DMS153 (cell line): ENCODE measurements at places on chromosomes 1 and 21.
A peak's percentile ranks its signal among the peaks of the same experiment; 100 is the strongest.

DNA sequence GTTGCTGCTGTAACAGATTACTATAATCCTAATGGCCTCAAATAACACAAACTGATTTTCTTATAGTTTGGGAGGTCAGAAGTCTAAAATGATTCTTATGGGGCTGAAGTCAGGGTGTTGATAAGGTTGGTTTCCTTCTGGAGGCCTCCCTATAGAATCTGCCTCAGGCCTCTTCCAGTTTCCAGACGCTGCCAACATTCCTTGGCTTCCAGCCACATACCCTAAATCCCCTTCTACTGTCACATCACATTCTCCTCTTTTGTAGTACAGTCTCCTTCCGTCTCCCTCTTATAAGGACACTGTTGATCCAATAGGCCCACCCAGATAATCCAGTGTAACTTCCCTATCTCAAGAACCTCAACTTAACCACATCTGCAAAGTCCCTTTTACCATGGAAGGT is 145.3 kb upstream of the NCAM2 start:
- DNase-seq: no peak

GRCh38 chr1:27760426-27760825 is 12.6 kb upstream of the STX12 start:
- no peak for DNase-seq

GRCh38 chr1:76781447-76781846 is 85.8 kb upstream of the ST6GALNAC5 start:
- DNase-seq: no peak

- peak; percentile 62 for DNase-seq
Observed at GRCh38 chr1:175197531-175197930, 5.0 kb upstream of the KIAA0040 start.

- no peak for DNase-seq
Observed at GRCh38 chr1:66589326-66589725, 55.4 kb downstream of the SGIP1 start.

- DNase-seq: no peak
Observed at GRCh38 chr1:183635099-183635605, 431 bp downstream of the ARPC5 start.

- DNase-seq: no peak
Observed at GRCh38 chr1:184366997-184367396, 19.8 kb upstream of the C1orf21 start.

GRCh38 chr21:15894596-15894995 is 164.8 kb downstream of the USP25 start:
- no peak for DNase-seq

- DNase-seq: no peak
Observed at GRCh38 chr1:39160703-39161102, 43.8 kb upstream of the MACF1 start.

- DNase-seq: peak; percentile 4
Observed at GRCh38 chr1:233707153-233707879, 93.4 kb downstream of the KCNK1 start.

GRCh38 chr1:77370583-77371306 is 88.9 kb downstream of the AK5 start:
- no peak for DNase-seq

DNA sequence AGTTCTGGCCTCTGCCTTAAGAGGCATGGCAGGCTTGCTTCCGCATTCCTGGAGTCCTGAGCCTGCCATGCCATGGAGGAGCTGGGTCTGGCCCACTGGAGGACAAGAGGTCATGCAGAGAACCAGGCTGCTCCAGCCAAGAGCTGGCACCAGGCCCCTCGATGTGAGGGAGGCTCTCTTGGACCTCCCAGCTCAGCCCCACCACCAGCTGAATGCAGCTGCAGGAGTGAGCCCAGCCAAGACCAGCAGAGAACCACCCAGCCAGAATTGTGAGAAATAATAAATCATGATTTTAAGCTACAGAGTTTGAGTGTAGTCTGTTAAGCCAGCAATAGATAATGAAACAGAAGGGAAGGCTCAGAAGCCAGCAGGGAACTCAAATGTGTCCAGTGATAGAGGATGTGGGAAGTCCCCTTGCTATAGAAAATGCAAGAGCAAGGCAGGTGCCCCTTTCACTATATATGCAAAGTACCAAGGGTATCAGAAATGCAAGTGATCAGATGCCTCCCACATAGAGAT is 118.4 kb downstream of the HIVEP3 start:
- DNase-seq: no peak

GRCh38 chr1:214475746-214476145 is 75.7 kb downstream of the PTPN14 start:
- no peak for DNase-seq

DNA sequence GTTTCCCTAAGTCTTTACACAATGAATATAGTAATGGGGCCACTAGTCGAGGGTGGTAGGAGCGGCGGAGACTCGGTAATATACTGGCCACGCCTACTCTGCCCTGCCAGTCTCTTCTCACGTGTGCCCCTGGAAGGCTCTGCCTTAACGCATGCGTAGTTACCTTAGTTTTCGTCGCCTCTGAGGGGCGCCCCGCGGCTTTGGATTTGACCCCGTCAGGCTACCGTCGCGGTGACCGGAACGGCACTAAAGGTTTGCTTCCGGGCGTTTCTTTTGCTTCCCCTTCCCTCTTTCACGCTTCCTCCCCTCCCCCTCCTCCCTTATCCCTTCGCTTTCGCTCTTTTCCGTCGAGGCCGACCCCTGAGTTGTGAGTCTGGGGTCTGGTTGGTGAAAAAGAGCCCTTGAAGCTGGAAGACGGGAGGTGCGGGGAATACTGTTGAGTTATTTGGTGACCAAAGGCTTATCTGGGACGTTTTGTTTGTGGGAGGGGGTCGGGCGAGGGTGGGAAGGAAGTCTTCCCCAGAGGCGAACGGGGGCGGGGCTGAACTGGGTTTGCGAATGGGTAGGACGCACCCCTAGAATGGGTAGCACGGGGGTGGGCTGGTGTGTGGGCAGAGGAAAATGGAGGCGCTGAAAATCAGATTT is at the start of gene SETDB1:
Gene SETDB1, plus strand, starts transcription at position 267 of the 645 bp plus-strand sequence. CDS start 1,352 bp downstream, outside the sequence.
- DNase-seq: peak; percentile 98

- no peak for DNase-seq
Observed at GRCh38 chr1:211939876-211940468, 95.4 kb downstream of the INTS7 start.

- no peak for DNase-seq
Observed at GRCh38 chr1:219991511-219991810, 54.8 kb downstream of the EPRS1 start.

DNA sequence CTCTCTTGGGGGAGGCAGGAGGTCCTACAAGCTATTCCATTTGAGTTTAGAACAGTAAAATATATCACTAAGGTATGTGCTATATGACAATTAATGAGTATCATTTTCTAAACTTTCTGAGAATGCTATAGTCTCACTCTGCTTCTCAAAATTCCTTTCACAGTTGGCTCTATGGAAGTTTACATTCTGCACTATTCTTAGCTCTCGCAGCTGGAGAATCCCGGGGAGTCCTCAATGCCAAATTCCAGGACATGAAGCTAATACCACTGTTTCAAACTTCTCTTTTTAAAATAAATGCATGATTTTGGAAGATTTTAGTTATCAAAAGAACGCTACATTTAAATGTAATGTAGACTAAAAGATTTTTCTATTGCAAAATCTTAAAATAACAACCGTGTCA is 22.4 kb upstream of the PALMD start:
- no peak for DNase-seq

- DNase-seq: no peak
Observed at GRCh38 chr1:248824701-248825100, 1.0 kb downstream of the SH3BP5L start.

DNA sequence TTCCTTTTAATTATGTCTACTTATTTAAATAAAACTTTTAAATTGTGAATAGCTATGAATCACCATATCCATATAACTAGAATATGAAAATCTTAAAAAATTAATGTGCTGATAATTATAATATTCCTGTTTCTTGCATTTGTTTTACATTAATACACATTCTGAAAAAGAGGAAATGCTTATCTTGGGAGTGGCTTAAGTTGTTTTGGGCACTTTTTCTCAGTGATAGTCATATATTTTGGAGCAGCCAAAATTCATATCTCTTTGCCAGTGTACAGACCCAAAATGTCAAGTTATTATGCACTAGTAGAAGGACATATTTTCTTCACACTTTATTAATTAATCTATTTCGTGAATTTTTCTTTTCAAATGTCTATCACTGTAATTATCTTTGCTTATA is 838.5 kb downstream of the USP25 start:
- no peak for DNase-seq

DNA sequence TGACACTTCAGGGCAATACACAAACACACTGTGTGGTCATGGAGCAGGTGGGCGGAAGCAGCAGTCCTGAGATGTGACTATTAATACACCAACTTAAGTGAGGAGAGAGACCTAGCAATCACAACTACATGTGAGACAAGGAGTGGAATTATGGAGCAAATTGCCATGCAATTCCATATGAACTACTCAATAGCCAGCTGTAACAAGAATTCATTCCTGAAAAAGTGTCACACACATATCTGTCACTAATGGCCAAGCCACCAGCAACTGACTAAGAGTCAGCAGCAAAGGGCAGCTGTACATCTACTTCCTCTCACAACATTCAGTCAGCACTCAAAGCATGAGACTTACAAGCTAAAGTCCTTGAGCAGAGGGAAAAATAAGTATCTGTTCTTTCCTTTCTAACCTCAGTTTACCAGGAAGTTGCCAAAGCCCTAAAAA is 46.2 kb downstream of the GPR3 start:
- DNase-seq: no peak

- DNase-seq: no peak
Observed at GRCh38 chr1:204157962-204158361, 6.1 kb upstream of the ETNK2 start.

DNA sequence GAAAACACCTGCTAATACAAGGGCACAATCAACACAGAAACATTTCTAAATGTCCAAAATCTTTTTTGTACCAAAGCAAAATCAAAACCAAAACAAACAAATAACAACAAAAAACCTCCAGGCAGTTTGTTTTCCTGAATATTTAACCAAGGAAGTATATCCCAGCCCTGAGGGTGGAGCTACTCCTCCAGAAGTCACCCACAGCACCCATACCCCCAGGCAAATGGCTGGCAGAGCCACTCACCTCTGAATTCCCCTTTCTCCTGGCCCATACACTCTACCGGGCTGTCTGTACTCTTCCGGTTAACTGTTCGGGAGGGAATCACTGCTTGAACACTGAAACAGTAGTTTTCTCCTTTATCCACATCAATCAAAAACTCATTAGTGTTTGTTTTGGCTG is 9.5 kb downstream of the F3 start:
- DNase-seq: no peak

- no peak for DNase-seq
Observed at GRCh38 chr1:35447278-35447677, 109.9 kb downstream of the KIAA0319L start.

GRCh38 chr1:88595355-88596002 is 88.6 kb upstream of the PKN2 start:
- no peak for DNase-seq

GRCh38 chr1:188669728-188670382 is 1807.8 kb downstream of the BRINP3 start:
- no peak for DNase-seq

DNA sequence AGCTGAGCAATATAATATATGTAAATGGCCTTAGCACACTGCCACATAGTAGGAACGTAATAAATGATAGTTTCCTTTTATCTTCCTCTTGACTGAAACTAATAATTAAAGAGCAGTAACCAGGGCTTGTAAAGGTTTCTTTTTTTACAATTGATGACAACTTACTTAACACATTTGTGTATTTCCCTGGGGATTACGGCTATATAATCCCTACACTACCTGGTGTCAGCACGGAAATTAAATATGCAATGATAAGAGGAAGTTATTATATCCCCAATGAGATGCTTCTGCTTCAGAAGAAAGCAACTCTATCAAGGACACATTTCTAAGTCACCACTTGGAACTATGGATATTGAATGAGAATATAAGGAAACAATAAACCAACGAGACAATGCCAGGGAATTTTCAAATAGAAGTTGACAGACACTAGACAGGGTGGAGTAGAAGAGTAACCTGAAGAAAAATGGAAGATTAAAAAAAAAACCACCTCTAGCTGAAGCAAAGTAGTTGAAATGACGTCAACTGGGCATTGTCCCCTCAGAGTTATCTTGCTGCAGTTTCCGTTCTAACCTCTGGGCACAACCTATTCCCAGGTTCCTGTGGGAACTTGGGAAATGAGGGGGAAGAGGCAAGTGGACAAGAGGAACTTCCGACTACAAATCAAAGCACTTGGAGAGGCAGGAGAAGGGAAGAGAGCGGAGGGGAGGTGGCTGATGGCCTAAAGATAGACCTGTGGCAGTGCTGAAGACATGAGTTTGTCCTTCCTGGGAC is 66.5 kb downstream of the PLPP3 start:
- DNase-seq: no peak

DNA sequence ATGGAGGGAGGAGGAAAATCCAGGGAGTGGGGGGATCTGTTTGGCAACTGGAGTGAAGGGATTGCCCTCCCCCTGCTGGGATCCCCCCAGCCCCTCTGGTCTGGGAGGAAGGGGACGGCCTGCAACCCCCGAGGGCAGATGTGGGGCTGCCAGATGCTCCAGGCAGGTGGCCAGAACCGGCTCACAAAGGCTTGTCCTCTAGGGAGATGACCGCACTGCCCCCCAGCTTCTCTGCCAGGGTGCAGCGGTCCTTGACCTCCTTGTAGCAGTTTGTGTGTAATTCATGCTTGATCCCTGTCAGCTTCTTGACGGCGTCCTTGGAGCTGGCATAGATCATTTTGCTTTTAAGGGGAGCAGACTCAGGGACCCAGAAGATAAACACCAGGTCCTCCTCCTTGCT is 69.2 kb downstream of the ROR1 start:
- DNase-seq: no peak
